ENCODE measurements at places on chromosomes 6 and 20. TPM values are rescaled to one million over a fixed set of nuclear protein-coding genes. Genes with fewer than 3 reads are reported as not detected.

The BCAS4 gene
- 7.2 TPM for total RNA-seq

The ZSCAN31 gene
- total RNA-seq: 0.79 TPM

The EFCAB8 gene
- total RNA-seq: 0.54 TPM

The LY6G6F gene
- total RNA-seq: not detected

The MYMX gene
- total RNA-seq: not detected

The C4B gene
- total RNA-seq: 2.9 TPM

The DEFB127 gene
- total RNA-seq: not detected

The BMP2 gene
- total RNA-seq: 0.12 TPM

The ZNF334 gene
- 2.0 TPM for total RNA-seq

The FAM209B gene
- total RNA-seq: 1.5 TPM

The HLA-DMB gene
- total RNA-seq: 0.75 TPM

The SYCP2L gene
- not detected for total RNA-seq

The ZSCAN23 gene
- 1.2 TPM for total RNA-seq

The C6orf58 gene
- not detected for total RNA-seq

The PRND gene
- total RNA-seq: not detected

The SIRPB2 gene
- not detected for total RNA-seq

The SLC52A3 gene
- not detected for total RNA-seq

The EEF1A2 gene
- total RNA-seq: 0.28 TPM

The PHACTR1 gene
- total RNA-seq: 0.26 TPM

The SYNDIG1 gene
- total RNA-seq: not detected

The SLC23A2 gene
- 27.6 TPM for total RNA-seq

The KCNS1 gene
- total RNA-seq: 0.30 TPM

The GNMT gene
- 0.70 TPM for total RNA-seq

The DTD1 gene
- 49.2 TPM for total RNA-seq

The IFNGR1 gene
- 13.9 TPM for total RNA-seq

The ENPP1 gene
- 0.58 TPM for total RNA-seq

The GSTA3 gene
- not detected for total RNA-seq

The SCRT2 gene
- total RNA-seq: not detected

The SNPH gene
- total RNA-seq: 1.8 TPM

The ARFGEF3 gene
- 0.47 TPM for total RNA-seq

The BLOC1S5 gene
- 19.6 TPM for total RNA-seq

The OLIG3 gene
- not detected for total RNA-seq

The RAD21L1 gene
- total RNA-seq: not detected

The SPAG4 gene
- total RNA-seq: 5.2 TPM

The GTSF1L gene
- total RNA-seq: not detected

The BEND6 gene
- total RNA-seq: not detected

The SRC gene
- 3.6 TPM for total RNA-seq

The BTN1A1 gene
- not detected for total RNA-seq

The DBNDD2 gene
- total RNA-seq: 25.2 TPM

The CNR1 gene
- not detected for total RNA-seq

The ZNF165 gene
- 0.47 TPM for total RNA-seq
